ENCODE measurements at places on chromosomes 16 and 17. TPM values are rescaled to one million over a fixed set of nuclear protein-coding genes. Genes with fewer than 3 reads are reported as not detected.

The ALDH3A1 gene
- total RNA-seq, result not detected

The CTRB2 gene
- total RNA-seq, result not detected

The CA4 gene
- total RNA-seq, result not detected

The TLCD3B gene
- 1.4 TPM for total RNA-seq

The MYO15A gene
- 0.46 TPM for total RNA-seq

The ITGB3 gene
- total RNA-seq, result not detected

The PRAC2 gene
- total RNA-seq, result not detected

The ARL6IP1 gene
- 87.1 TPM for total RNA-seq

The HOXB5 gene
- not detected for total RNA-seq

The TXNDC17 gene
- total RNA-seq, result 121 TPM

The KRTAP9-8 gene
- not detected for total RNA-seq

The CD300C gene
- not detected for total RNA-seq

The ADAP2 gene
- 0.65 TPM for total RNA-seq

The SETD1A gene
- 27.3 TPM for total RNA-seq

The C16orf92 gene
- total RNA-seq, result not detected

The PRCD gene
- 0.08 TPM for total RNA-seq

The MMD gene
- 23.8 TPM for total RNA-seq

The GRB7 gene
- total RNA-seq, result not detected

The DNAAF8 gene
- total RNA-seq, result 0.32 TPM

Measured in activated CD8-positive, alpha-beta memory T cell treated with anti-CD3 and anti-CD28 coated beads for 36 hours (primary cell).